ENCODE measurements at places on chromosomes 7 and 10.

GRCh38 chr7:93120592-93121549, 3.1 kb upstream of the SAMD9 start:
- no peak for DNase-seq

DNA sequence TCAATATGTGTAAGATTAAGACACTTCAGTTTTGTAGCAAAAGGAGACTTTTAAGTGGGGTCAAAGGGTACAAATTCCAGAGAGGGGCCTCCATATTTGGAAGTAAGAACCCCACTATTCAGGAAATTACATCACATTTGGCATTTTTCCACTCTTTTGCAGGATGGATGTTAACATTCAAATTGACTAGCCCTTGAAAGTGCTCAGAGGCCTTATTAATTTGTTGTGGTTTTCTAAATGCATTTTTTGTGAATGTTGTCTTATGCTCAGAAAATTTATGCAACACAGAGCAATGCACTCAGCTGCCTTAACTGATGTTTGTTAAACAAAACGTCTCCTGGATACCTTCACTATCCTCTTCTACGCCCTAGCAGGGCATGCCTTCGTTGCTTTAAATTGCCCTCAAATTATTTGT, 50.9 kb upstream of the PDLIM1 start:
- DNase-seq: peak; percentile 34

- DNase-seq: no peak
Observed at GRCh38 chr10:75335983-75336382, 65.6 kb downstream of the ZNF503 start.

DNA sequence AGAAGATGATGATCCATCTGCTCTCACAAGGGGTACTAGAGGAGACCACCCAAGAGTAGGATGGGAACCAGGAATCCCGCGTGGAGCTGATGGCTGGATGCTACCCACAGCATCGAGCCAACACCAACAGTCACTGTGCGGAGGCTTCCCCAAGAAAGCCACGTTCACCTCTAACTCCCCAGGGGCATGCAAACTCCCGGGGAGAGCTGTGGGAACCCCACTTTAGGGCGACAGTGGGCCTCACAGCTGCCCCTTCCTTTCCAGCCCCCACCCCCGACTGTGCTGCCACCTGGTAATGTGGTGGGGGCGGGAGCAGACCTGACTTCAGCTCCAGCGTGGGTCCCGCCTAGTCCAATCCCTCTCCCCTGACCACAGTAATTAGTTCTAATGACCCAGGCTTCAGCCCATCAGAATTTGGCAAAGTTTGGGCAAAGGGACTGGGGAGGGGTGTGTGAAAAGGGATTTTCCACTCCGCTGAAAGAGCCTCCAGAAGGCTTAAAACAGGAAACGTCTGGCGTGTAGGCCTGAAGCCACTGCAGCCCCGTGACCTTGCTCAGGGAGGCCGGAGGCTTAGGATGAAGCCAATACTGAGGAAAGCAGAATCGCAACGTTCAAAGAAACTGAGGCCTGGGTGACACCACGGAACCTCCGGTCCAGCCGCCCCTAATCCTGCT, 20.3 kb downstream of the ASB13 start:
- peak; percentile 63 for DNase-seq

DNA sequence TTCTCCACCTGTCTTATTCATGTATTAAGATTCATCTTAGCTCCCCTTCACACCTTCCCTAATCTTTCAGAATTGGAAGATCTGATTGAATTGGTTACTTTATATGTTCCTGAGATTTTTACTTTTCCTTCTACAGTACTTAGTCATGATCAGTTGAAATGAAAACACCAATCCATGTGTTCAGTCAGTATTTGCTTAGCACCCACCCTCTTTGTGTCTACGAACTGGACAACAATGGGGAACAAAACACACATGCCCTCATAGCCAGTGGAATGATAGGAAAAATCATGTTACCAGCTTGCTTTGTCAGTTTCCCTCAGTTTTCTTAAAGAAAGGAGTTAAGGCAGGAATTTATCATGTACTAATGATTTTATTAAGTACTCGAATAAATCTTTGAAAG, 2.0 kb downstream of the MASTL start:
- no peak for DNase-seq

DNA sequence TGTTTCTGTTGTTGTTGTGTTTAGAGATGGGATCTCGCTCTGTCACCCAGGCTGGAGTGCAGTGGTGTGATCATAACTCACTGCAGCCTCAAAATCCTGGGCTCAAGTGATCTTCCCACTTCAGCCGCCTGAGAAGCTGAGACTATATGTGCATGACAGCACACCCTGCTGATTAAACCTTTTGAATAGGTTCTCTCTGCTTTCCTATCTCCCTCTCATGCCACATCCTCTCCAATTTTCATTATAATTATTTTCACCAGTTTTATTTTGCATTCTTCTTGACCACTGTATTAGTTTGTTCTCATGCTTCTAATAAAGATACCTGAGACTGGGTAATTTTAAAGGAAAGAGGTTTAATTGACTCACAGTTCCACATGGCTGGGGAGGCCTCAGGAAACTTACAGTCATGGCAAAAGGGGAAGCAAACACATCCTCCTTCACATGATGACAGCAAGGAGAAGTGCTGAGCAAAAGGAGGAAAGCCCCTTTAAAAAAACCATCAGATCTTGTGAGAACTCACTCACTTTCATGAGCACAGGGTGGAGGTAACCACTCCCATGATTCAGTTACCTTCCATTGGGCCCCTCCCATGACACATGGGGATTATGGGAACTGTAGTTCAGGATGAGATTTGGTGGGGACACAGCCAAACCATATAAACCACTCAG, 12.9 kb downstream of the AGK start:
- DNase-seq: no peak

GRCh38 chr10:10551596-10552301, 465.9 kb upstream of the CELF2 start:
- no peak for DNase-seq

DNA sequence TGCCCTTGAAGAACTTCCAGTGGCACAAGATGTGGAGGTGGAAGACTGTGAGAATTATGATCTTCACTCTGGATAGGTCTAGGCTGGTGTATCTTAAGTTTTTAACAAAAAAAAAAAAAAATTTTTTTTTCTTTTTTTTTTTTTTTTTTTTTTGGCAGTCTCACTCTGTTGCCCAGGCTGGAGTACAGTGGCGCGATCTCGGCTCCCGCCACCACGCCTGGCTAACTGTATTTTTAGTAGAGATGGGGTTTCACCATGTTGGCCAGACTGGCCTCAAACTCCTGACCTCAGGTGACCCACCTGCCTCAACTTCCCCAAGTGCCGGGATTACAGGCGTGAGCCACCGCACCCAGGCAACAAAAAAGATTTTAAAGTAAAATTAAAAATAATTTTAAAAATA, 37.9 kb downstream of the WAPL start:
- no peak for DNase-seq

GRCh38 chr10:87723500-87723899, 63.8 kb downstream of the PAPSS2 start:
- DNase-seq: no peak

DNA sequence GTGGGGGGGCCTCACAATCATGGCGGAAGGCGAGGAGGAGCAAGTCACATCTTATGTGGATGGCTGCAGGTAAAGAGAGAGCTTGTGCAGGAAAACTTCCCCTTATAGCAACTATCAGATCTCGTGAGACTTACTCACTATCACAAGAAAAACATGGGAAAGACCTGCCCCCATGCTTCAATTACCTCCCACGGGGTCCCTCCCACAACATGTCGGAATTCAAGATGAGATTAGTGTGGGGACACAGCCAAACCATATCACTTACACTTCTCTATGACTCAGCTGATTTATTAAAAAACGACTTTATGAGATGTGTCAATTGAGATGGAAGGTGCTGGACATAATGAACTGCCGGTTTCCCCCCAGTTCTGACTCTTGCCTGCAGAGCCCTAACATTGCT, 23.8 kb upstream of the CHN2 start:
- no peak for DNase-seq

- DNase-seq: no peak
Observed at GRCh38 chr10:70295321-70295720, 11.5 kb upstream of the NPFFR1 start.

- DNase-seq: peak; percentile 84
Observed at GRCh38 chr10:4131407-4132215, 346.6 kb upstream of the KLF6 start.

- peak; percentile 76 for DNase-seq
Observed at GRCh38 chr7:38222481-38223096, 44.5 kb downstream of the STARD3NL start.
